ENCODE measurements at places on chromosomes 13 and 19.

GRCh38 chr13:95650696-95651095, 6.2 kb upstream of the DZIP1 start:
- DNase-seq: no peak

DNA sequence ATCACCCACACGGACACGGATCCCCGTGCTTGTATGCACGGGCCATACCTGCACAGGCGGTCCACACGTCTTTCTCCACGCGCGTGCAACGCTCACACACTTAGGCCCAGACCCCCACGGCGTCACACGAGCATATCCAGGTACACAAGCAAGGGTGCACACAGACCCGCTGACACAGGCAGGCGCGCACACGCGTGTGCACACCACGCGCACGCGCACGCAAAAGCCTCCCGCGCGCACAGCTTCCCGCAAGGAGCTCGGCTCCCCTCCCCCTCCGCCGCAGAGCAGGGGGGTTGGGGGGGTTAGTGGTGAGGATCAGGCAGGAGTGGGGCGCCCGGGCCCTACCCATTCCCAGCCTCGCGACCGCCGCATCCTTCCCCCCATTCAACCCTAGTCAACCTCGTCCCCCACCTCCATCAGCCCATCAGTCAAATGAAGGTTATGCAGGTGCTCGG, 407 bp downstream of the RAB3A start:
- peak; percentile 71 for DNase-seq

DNA sequence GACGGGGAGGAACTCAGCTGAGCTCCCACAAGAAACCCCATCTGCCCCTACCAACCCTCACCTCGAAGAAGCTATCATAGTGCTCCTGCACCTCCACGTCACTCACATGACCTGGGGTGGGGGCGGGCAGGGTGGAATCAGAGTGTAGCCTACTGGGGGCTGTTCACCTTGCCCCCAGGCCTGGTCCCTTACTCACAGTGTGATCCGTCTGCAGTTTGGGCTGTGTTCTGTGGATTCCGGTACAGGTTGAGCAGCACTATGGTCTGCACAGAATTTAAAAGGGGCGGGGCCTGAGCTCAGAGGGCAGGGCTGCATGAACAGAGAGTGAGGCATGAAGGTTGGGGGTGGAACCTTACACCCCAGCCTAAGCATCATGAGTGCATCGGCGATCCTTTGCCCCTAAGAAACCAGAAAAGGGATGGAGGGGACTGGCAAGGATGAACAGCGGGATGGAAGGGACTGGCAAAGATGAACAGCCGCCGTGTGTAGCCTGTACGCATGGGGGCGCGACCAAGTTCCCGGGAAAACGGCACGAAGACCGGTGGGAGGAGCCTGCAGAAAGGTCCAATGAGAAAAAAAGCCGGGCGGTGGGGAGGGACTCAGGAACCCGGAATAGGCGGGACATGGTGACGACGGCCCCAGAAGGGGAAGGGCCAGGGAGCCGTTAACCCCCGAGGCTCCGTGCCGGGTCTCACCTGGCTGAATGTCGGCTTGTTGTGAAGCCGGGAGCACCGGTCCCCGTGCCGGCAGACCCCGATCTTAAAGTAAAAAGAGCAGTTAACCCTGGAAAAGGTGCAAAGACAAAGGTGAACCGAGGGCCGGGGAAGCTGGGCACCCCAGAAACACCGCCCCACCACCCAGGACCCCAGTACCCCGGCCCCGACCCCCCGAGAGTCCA, 539 bp downstream of the U2AF1L4 start:
- DNase-seq: peak; percentile 96

DNA sequence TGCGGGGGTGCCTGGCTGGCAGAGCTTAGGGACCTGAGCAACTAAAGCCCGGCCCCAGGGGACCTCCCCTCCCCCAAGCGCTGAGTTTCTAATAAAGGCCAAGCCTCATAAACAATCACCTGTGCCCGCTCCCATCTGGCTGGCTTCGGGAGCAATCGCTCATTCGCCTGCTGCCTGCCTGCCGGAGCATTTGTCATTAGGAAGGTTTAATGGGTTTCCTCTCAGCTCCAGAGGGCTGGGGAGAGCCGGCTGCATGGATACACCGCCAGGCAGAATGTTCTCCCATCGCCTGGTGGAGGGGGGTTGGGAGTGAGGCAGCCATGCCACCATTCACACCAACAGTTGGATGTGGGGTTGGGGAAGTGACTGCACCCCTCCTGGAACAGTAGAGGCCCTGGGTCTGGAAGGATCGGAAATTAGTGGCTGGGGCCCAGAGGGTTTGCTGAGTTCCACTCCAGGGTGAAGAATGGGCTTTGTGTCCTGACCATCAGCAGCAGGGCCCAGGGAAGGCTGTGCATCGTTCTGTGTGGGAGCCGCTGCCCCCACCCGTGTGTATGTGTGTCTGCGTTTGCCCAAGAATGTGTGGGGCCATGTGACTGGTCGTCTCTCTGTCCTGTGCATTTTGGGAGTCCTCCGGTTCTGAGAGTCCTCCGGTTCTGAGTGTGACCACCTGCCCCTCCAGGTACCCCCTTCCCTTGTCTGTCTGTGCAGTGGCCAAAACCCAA, 15.3 kb downstream of the PIN1 start:
- no peak for DNase-seq
